ENCODE measurements at places on chromosomes 1 and 21. TPM values are rescaled to one million over a fixed set of nuclear protein-coding genes. Genes with fewer than 3 reads are reported as not detected.

CASQ2 gene
- total RNA-seq, result not detected

SELE gene
- not detected for total RNA-seq

PER3 gene
- 1.8 TPM for total RNA-seq

KIAA1614 gene
- total RNA-seq, result 9.2 TPM

TIMM17A gene
- total RNA-seq, result 51.6 TPM

ZNF326 gene
- total RNA-seq, result 3.7 TPM

LENEP gene
- total RNA-seq, result not detected

AADACL3 gene
- not detected for total RNA-seq

SH3D21 gene
- 1.3 TPM for total RNA-seq

GJA5 gene
- total RNA-seq, result not detected

SMAP2 gene
- 23.2 TPM for total RNA-seq

DFFA gene
- 31.8 TPM for total RNA-seq

JTB gene
- 240 TPM for total RNA-seq

LCE1F gene
- total RNA-seq, result not detected

SERTAD4 gene
- 0.15 TPM for total RNA-seq

KPNA6 gene
- 30.6 TPM for total RNA-seq

SPRR5 gene
- total RNA-seq, result not detected

CYP2J2 gene
- total RNA-seq, result 0.50 TPM

CCDC18 gene
- total RNA-seq, result 15.3 TPM

OLIG2 gene
- total RNA-seq, result not detected

RABIF gene
- total RNA-seq, result 4.0 TPM

USH2A gene
- not detected for total RNA-seq

TESK2 gene
- 3.6 TPM for total RNA-seq

KCNJ9 gene
- not detected for total RNA-seq

BTBD8 gene
- total RNA-seq, result 1.6 TPM

LAX1 gene
- total RNA-seq, result not detected

Measured in bronchus fibroblast of lung (primary cell).